ENCODE measurements at places on chromosomes 7 and 10.

- DNase-seq: no peak
Observed at GRCh38 chr7:158267742-158268435, 319.7 kb downstream of the PTPRN2 start.

DNA sequence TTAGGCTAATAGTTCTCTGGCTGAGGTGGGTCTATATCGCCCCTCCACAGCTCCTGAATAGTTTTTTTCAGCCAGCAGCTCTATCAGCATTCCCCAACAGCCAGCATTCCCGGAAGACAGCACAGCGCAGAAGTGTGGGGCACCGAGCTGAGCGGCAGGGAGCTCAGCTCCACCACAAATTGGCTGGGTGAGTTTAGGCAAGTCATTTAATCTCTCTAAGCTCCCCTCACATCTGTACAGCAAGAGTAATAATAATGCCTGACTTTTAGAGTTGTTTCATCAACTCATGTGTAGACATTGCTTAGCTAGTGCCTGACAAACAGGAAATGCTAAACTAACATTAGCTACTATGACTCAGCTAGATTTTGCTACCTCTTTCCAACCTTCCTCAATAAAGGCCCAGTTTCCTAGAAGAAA is 247.9 kb upstream of the PTN start:
- DNase-seq: no peak

GRCh38 chr10:51384971-51385370 is 310.7 kb downstream of the PRKG1 start:
- DNase-seq: no peak

GRCh38 chr10:1961989-1962388 is 224.7 kb upstream of the ADARB2 start:
- no peak for DNase-seq

- DNase-seq: no peak
Observed at GRCh38 chr10:6174201-6174874, 28.4 kb upstream of the PFKFB3 start.

DNA sequence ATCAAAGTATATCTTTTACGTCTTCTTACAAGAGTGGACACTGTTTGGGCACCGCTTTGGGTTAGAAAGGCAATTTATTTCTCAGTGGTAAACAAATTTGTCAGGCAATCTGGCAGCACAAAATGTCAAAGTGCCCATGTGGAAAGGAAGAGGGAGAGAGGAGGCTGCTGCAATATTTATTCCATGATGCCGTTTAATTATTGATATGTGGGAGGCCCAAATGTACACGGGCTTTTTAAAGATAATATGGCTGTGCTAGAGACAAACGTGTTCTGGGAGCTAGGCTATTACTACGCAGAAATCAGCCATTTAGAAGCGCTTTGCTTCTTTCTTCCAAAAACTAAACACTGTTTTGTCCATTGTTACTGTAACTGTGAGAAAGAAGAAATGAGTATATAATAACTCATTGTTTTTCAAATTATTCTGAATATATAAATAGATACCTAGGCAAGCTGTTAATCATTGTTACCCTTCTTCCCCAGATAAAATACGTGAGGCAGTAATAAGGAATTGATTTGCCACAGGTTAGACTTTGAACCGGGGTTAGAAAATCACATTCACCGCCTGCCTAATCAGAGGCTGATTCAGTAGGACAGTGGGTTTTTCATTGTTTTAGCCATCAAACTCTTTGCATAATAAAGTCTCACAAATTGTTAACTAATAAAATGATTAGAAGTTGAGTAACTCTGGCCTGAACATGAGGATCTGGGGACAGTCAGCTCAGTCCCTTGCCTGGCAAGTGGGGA is 116.5 kb upstream of the FRMD4A start:
- no peak for DNase-seq

DNA sequence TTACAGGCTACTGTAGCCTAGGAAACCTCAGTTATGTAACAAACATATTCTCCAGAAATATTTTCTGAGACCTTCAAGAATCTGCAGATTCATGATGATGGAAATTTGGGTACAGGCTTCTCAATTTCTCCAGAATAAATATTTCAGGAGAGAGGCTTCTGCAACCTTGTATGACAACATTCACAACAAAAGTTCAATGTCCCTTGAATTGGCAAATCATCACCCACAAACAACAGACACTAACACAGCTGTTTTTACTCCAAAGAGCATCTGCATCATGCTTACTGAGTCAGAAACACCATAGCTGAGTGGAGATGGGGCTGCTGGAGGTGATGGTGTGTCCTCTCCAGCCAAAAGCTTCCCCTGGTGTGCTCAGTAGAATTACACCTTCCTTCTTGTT is 9.3 kb upstream of the COBL start:
- DNase-seq: no peak

GRCh38 chr7:74515276-74515675 is 61.6 kb downstream of the GTF2IRD1 start:
- DNase-seq: no peak

- DNase-seq: no peak
Observed at GRCh38 chr10:103800789-103801540, 54.4 kb downstream of the SH3PXD2A start.

GRCh38 chr7:27866256-27866655 is 126.3 kb downstream of the TAX1BP1 start:
- no peak for DNase-seq

- DNase-seq: no peak
Observed at GRCh38 chr7:30932562-30932961, 20.9 kb downstream of the AQP1 start.

- no peak for DNase-seq
Observed at GRCh38 chr7:136940917-136941316, 72.5 kb downstream of the CHRM2 start.

DNA sequence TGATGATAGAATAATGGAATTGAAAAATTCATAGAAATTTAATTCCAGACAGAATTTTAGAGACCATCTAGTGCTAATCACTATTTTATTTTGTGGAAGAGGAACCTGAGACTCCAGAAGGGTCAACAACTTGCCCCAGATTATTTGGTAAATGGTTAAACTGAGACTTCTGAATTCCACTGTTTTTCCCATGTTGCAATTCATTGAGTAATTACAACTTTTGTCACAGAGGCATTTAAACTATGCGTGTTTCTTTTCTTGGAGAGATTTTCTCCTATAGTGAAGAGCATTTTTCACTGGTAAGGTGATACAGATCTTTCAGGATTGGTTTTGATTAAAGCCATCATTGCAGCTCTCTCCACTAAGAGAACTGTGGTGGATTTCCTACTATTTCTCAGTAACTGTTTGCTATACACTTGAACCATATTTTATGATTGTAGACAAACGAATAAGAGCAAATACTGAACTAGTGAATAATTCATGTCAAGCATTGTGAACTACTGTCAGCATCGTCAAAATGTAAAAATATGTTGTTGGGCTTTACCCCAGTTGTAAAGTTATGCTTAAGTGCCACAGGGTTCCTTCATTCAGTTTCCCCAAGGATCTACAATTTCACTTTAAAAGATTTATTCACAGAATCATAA is 26.5 kb downstream of the LRGUK start:
- DNase-seq: no peak

- DNase-seq: no peak
Observed at GRCh38 chr7:12923971-12924370, 236.5 kb downstream of the ARL4A start.

DNA sequence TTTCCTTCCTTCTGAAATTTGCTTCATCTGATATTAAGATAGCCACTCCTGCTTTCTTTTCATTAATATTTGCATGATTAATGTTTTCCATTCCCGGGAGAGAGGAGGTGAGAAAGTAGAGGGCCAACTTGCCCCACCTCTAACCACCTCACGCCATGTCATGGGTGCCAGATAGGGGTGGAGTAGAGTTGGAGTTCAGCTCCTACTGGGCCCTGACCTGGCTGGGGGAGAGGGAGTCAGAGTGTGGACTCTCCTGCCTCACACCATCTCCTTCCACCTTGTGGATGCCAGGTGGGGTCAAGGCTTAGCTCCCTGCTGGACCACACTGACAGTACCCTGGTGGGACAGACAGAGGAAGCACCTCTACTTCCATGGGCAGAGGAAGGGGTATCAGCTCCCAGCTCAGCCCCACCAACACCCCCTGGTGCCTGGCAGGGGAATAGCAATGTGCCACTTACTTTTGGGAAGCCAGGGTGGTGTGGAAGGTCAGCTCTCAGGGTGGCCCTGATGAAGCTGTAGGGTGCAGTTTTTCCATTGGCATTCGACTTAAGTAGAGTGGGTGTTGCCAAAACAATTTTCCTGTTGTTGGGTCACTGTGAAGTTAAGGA is 28.0 kb downstream of the CHST12 start:
- DNase-seq: peak; percentile 47

DNA sequence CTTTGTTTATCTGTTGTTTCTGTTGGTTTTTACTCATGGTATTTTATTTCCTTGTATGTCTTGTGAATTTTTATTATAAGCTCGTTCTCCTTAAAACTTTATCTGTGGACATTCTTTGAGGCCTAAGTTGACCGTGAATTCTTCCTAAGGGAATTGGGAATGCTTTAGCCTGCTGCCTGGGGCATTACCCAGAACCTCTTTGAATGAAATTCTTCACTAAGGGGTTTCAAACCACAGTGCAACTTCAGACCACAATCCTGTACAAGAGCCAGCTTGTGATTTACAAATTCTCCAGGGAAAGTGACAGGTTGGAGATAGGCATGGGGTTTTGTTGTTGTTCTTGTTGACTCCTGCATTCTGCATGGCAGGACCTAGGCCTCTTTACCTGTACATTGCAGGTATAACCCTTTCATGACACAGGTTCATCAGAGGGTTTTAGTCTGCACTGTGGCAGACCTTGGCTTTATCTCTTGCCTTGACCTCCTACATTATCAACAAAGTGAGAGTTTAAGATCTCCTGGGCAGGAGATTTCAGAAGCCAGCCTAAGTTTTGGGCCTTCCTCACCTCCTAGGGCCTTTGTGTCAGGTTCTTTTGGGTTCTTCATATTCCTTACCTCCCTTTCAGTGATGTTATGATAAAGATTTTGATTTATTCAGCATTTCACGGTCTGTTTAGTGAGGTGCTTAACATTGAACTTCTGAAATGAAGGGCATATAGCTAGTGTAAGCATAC is 70.2 kb downstream of the ABCC2 start:
- no peak for DNase-seq

GRCh38 chr10:59607970-59608369 is 101.7 kb downstream of the SLC16A9 start:
- DNase-seq: no peak

DNA sequence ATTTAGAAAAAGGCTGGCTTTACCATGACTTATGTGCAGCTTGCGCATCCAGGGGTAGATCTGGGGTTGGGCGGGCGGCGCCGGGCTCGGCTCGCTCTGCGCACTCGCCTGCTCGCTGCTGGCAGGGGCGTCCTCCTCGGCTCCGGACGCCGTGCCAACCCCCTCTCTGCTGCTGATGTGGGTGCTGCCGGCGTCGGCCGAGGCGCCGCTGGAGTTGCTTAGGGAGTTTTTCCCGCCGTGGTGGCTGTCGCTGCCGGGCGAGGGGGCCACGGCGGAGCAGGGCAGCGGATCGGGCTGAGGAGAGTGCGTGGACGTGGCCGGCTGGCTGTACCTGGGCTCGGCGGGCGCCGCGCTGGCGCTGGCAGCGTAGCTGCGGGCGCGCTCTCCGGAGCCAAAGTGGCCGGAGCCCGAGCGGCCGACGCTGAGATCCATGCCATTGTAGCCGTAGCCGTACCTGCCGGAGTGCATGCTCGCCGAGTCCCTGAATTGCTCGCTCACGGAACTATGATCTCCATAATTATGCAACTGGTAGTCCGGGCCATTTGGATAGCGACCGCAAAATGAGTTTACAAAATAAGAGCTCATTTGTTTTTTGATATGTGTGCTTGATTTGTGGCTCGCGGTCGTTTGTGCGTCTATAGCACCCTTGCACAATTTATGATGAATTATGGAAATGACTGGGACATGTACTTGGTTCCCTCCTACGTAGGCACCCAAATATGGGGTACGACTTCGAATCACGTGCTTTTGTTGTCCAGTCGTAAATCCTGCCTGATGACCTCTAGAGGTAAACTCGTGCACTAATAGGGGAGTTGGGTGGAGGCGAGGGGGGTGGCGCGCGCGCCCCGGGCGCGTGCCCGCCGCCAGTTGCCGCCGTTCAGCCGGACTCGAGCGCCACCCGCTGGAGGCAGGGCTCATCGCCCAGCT is at the start of gene HOXA5:
Gene HOXA5, minus strand, starts transcription at position 659 of the 927 bp plus-strand sequence. Its CDS starts 74 bp downstream, at position 585.
- no peak for DNase-seq

DNA sequence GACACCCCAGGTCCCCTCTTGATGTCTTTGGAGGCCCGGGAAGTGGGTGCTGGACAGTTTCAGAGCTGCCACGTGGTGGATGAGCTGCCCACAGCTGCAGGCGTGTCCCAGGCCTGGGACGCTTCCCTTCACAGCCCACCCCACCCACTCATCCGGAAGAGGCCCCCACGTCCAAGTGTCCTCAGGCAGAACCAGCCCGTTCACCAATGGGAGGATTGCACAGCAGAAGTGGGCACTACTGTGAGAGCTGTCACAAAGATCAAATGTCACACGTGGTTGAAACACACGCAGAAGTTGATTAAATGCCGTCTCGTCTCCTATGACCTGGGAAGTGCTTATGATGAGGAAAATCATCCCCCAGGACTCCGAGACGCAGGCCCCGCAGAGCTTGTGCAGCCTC is 52.9 kb downstream of the STK32C start:
- DNase-seq: no peak

GRCh38 chr7:86391813-86392212 is 251.9 kb upstream of the GRM3 start:
- no peak for DNase-seq

DNA sequence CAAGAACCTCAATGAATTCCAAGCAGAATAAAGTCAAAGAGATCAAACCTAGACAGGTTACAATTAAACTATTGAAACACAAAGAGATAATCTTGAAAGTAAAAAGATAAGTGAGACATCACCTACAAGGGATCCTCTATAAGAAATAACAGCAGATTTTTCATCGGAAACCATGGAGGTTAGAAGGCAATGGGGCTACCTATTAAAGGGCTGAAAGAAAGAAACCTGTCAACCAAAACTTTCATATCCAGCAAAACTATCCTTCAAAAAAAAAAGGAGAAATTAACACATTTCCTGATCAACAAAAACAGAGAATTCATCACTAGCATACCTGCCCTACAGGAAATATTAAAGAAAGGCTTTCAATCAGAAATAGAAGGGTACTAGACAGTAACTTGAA is 244.9 kb downstream of the ARHGAP12 start:
- no peak for DNase-seq

GRCh38 chr7:40833888-40834234 is 699.1 kb downstream of the SUGCT start:
- DNase-seq: no peak

GRCh38 chr7:154844955-154845354 is 158.0 kb downstream of the PAXIP1 start:
- no peak for DNase-seq
